Epithelial cell of proximal tubule (primary cell): ENCODE measurements at places on chromosomes 11 and 22.

GRCh38 chr11:2885017-2885677 is 428 bp downstream of the CDKN1C start:
- DNase-seq: no peak

DNA sequence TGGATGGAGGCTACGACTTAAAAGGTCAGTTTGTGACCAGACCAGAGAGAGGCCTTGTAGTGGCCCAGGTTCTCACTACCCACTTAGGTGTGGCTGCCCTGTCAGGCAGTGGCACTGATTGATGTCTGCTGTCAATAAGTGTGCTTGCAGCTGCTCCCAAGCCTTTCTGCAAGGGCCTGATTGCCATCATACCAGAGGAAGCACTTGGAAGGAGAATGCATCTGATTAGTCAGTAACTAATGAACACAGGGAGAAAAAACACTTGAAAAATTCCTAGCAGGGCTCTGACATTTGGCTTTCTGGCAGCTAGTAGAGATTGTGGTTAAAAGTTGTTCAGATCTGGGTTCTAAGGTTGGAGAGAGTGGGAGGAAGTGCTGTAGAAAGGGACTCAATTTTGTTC is 107.5 kb downstream of the NAV2 start:
- no peak for DNase-seq

DNA sequence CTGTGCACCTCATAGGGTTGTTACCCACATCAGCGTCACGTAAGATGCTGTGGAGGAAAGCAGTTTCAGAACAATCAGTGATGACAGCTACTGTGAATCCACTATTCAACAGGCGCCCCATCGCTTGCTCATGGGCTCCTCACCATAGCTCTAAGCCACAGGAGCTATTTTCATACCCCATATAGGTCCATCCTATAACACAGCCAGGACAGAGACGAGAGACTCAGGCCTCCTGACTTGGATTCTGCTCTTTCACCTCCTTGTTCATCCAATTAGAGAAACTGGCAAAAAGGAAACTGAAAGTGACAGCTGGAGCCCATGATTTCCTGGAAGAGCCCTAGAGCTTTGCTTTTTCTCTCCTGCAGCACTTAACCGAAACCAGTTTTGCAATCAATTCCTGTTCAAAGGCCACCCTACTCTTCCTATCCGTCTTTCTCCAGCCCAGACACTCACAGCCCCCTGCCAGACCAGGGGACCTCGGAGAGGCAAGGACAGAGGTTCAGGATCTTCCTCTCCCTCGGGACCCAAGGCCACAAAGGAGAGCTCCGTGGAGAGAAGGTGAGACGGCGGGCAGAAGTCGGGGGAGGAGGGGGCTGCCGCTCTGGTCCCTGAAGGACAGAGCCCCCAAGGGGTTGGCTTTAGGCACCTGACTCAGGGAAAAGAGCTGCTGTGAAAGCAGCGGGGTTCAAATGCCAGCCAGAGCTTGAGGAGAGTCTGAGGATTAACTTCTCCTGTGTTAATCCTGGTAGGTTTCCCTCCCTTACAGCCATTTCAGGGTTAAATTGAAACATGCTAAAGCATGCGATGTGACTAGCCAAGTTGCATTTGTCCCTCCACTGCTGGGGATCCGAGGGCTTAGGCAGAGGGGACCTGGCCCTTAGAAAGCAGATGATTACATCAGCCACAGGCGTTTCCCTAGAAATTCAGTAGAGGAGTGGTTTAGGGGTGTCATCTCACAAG is at the start of gene APOL6:
TSS of gene APOL6 (plus strand) at position 381 of the 960 bp plus-strand sequence. CDS start 7,980 bp downstream, outside the sequence.
- peak; percentile 65 for DNase-seq

- no peak for DNase-seq
Observed at GRCh38 chr11:36089920-36090319, 146.1 kb downstream of the LDLRAD3 start.
